ENCODE measurements at places on chromosomes 6 and 20.

GRCh38 chr6:167670938-167671338 lies 155.8 kb upstream of the AFDN start:
- DNase-seq, result no peak

GRCh38 chr20:39259010-39259803 lies 297.1 kb downstream of the DHX35 start:
- DNase-seq, result peak; percentile 24

- DNase-seq, result no peak
Measured at GRCh38 chr6:131998255-131998982, 47.2 kb upstream of the CCN2 start.

- DNase-seq, result peak; percentile 83
Measured at GRCh38 chr6:10510592-10511367, 10.4 kb upstream of the GCNT2 start.

- peak; percentile 48 for DNase-seq
Measured at GRCh38 chr6:131368198-131368911, 204.7 kb upstream of the ARG1 start.

DNA sequence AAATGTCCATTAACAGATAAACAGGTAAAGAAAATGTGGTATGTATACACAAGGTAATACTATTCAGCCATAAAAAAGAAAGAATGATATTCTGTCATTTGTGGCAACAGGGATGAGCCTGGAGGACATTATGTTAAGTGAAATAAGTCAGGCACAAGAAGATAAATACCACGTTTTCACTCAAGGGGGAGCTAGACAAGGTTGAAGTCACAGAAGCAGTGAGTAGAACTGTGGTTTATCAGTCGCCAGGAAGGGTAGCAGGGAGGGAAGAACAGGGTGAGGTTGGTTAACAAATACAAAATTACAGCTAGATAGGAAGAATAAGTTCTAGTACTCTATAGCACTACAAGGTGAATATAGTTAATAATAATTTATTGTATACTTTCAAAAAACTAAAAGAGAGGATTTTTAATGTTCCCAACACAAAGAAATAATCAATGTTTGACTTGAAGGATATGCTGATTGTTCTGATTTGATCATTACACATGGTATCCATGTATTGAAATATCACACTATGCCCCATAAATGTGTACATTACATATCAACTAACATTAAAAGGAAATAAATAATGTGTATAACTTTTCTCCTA lies 21.1 kb downstream of the RTN4IP1 start:
- DNase-seq, result peak; percentile 23

GRCh38 chr20:1383623-1384404 lies 9.0 kb downstream of the FKBP1A start:
- no peak for DNase-seq

- no peak for DNase-seq
Measured at GRCh38 chr6:136102991-136103688, 147.0 kb downstream of the MTFR2 start.

DNA sequence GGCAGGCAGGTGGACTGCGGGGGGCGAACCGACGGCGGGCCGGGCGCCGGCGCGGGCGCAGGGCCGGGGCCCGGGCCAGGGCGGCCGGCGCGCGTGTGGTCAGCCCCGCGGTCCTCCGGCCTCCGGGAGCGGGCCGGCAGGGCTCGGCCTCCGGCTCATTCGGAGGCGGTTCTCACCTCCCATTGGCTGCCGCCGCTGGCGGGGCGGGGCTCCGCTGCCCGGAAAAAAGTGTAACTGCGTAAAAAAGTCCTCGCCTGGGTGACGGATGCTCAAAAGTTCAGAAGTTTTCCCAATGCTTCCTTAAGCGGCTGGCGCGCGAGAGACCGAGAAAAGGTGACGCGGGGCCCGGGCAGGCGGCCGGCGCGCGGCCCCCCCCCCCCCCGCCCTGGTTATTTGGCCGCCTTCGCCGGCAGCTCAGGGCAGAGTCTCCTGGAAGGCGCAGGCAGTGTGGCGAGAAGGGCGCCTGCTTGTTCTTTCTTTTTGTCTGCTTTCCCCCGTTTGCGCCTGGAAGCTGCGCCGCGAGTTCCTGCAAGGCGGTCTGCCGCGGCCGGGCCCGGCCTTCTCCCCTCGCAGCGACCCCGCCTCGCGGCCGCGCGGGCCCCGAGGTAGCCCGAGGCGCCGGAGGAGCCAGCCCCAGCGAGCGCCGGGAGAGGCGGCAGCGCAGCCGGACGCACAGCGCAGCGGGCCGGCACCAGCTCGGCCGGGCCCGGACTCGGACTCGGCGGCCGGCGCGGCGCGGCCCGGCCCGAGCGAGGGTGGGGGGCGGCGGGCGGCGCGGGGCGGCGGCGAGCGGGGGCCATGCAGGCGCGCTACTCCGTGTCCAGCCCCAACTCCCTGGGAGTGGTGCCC lies at the start of gene FOXC1:
Gene FOXC1 (plus strand): TSS at position 268 of the 849 bp plus-strand sequence. CDS start 531 bp downstream, at position 799.
- peak; percentile 94 for DNase-seq

- DNase-seq, result peak; percentile 39
Measured at GRCh38 chr6:162538643-162539064, 188.9 kb downstream of the PRKN start.

DNA sequence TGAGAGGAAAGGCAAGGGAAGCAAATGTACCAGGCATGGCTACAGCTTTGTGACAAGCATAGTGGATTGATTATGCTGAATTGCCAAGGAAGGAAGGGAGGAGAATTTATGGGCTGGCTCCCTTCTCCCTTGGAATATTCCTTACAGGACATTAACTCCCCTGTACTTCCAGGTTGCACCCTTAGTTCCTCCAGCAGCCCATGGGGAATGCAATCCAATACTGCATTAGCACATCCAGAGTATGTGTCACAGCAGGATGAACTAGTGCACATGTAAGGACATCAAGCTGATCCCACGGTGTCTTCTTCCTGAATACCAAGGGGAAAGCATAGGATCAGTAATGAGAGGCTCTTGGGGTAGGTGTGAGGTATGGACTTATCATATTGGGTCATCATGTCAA lies 390.7 kb upstream of the POU3F2 start:
- no peak for DNase-seq

DNA sequence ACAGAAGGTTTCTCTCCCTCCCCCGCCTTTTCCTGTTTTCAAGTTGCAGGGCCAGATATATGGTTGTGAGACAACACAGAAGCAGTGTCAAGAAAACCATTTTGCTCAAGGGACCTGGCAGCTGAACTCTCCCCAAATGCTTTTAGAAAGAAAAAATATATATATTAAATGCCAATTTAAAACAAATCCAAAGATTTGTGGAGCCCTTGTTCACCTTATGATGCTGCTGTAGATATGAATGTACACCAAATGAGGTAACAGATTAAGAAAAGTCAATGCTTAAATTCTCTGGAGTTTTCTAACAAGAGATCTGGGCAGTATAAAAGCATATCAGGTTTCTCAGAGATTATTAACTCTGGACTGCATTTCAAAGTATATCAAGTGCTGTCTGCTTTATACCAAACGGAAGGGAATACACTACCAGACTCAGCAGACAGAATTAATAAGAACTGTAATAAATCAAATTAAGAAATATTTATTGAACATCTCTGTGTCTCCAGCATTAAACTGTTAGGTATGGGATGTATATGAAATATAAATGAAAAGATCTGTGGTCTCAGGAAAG lies 357.5 kb downstream of the HDGFL1 start:
- no peak for DNase-seq

DNA sequence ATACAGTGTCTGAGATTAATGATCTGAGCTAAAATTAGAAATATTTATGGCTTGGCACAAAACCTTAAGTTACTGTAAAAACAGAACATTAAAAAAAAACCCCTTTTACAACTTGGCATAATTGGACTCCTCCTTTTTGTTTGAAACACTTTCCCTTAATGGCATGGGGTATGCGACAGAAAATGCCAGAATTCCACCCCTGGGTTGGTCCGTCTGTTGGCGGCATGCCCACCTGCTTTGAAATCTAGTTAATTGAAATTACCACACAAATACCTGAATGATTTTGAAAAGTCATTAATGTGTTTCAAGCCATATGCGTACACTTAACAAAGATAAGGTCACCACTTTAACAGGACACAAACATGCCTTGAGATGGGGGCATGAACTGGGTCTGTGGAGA lies 175.1 kb upstream of the FOXQ1 start:
- no peak for DNase-seq

- no peak for DNase-seq
Measured at GRCh38 chr6:78614961-78615360, 252.4 kb upstream of the IRAK1BP1 start.

- DNase-seq, result no peak
Measured at GRCh38 chr6:67009818-67010217, 1302.8 kb upstream of the EYS start.

DNA sequence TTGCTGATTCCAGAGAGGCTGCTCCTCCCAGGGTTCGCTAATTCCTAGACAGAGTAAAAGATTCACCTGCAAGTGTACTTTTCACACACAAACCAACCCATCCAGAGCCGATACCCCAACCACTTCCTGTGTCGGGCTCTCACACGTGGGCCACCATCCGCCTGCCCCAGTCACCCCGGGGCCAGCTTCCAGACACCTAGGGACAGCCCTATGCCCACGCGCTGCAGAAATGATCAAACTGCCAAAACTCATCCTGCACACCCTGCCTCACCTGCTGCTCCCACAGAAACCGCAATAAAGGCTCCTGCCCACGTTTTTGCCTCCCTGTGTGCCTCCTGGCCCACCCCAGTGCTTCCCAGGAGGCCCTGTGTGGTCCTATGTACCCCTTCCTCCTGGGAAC lies 59.5 kb downstream of the PSMG4 start:
- DNase-seq, result no peak

DNA sequence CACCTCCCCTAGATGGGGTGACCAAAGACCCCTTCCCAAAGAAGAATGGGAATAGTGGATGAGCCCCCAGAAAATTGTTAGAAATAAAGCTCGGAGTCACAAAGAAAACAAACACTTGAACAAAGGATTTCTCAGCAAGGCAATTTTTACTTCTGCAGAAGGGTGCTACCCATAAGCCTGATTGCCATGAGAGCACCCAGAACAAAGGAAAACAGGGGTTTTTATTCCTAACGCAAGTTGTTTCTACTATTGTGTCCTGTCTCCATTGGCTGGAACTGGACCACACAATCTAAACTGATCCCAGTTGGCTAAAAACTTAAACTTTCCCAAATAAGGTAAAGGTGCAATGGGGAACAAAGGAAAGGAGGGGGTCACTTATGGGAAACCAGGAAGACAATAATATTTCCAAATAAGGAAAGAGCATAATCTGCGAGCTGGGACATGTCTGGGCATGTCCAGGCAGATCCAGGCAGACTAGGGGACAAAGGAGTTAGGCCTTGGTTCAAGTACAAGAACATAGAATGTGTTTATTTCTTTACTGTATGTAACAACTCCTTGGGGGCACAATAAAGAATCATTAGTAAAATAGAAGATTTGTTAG lies 20.0 kb downstream of the HLA-B start:
- no peak for DNase-seq

GRCh38 chr6:104855507-104855906 lies 4.2 kb downstream of the HACE1 start:
- DNase-seq, result no peak

- DNase-seq, result no peak
Measured at GRCh38 chr6:158149641-158150040, 18.4 kb downstream of the SERAC1 start.

- no peak for DNase-seq
Measured at GRCh38 chr6:162262466-162263196, 464.9 kb downstream of the PRKN start.

- DNase-seq, result no peak
Measured at GRCh38 chr20:57986666-57987065, 241.8 kb downstream of the ANKRD60 start.

DNA sequence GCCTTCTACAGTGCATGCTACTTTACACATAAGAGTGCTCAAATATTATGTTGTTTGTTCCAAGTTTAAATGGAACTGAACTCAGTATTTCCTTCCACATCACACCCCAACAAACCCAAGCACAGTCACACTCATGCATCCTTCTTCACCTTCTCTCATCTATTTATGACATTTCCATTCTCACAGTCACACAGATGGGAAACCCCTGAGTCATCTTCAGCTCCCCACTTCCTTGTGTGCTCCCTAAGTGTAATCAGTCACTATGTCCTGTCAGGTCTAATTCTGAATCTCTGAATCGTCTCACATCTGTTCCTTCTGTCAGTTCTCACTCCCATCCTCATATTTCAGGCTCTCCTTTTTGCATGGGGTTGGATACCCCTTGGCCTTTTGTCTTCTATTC lies 96.0 kb downstream of the RIMS1 start:
- no peak for DNase-seq

GRCh38 chr6:2839195-2839981 lies 2.3 kb downstream of the SERPINB1 start:
- no peak for DNase-seq

DNA sequence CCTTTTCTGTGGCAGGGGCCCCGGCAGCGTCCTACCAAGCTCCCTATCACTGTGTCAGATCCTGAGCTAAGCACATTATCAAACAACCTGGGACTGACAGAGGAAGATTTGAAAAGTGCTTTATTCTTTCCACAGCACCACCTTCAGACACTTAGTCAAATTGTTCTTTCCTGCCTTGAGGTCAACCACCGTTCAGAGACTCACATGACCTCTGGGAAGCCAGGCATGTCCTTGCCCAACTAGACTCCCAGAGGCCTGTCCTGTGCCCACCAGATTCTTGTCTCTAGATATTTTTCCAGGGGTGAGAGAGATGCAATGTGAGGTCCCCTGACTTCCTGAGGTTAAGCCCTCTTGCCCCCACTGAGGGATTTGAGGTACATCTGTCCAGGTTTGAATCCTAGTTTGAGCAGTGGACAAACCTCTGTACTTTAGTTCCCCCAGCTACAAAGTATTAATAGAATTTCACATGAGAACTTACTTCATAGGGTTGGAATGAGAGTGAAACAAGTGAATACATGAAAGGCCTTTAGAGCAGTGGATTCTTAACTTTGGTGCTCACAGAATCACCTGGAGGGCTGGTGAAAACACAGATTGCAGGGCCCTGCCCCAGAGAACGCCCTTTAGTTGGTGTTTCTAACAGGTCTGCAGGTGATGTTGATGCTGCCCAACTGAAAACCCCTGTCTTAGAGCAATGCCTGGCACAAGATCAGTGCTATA lies 179.8 kb downstream of the CLIC5 start:
- DNase-seq, result no peak

DNA sequence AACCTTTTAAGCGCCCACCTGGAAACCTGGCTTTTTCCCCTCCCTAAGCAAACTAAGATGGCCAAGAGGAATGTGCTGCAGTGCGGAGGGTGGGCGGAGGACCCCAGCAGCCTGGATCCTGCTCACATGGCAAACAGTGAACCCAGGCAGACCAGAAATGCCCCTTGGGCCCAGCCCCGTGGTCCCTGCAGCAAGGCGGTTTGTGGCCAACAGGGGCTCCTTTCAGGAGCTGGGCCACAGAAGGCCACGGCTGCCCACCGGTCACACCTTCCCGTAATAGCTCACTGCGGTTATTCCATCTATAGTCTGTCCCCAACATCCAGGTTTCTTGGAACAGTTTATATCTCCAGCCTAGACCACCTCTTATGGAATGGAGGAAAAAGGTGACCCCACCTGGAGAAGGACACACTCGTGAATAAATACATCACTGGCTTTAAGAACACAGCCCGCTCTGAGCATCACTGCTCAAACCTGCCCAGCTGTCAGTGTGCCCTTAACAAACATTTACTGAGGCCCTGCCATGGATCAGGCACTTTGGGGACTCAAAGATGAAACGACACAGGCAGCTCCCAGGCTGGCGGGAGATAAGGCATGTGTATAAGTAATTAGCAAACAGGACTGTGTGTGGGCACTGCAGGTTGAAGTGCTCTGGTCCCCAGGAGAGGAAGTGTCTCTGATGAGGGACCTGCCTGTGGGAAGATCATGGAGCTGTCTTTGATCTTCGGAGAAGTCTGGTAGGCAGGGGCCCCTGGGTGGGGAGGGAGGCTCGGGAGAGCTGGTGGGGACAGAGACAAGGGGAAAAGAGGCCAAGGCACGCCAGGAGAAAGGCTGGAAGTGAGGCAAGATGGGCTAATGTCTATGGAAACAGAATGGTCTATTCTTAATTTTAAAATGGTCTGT lies 3.2 kb upstream of the TUBB1 start:
- DNase-seq, result no peak
